Retina (tissue), 1 donor: ENCODE measurements at places on chromosomes 6 and 20.

- peak; percentile 77 for DNase-seq
Measured at GRCh38 chr20:54208548-54209176, 775 bp downstream of the PFDN4 start.

DNA sequence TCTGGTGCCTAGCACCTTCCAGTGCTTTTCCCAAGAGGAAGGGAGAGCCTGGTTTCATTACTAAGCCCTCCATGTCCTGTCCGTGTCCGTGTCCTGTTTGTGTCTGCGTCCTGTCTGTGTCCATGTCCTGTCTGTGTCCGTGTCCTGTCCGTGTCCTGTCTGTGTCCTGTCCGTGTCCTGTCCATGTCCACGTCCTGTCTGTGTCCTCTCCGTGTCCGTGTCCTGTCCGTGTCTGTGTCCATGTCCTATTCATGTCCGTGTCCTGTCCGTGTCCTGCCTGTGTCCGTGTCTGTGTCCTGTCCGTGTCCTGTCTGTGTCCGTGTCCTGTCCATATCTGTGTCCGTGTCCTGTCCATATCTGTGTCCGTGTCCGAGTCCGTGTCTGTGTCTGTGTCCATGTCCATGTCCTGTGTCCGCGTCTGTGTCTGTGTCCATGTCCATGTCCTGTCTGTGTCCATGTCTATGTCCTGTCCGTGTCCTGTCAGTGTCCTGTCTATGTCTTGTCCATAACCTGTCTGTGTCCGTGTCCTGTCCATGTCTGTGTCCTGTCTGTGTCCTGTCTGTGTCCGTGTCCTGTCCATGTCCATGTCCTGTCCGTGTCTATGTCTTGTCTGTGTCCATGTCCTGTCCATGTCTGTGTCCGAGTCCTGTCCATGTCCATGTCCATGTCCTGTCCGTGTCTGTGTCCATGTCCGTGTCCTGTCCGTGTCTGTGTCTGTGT lies 54.4 kb upstream of the BHLHE23 start:
- DNase-seq, result no peak

GRCh38 chr6:13538084-13538483 lies 36.3 kb upstream of the SIRT5 start:
- no peak for DNase-seq

DNA sequence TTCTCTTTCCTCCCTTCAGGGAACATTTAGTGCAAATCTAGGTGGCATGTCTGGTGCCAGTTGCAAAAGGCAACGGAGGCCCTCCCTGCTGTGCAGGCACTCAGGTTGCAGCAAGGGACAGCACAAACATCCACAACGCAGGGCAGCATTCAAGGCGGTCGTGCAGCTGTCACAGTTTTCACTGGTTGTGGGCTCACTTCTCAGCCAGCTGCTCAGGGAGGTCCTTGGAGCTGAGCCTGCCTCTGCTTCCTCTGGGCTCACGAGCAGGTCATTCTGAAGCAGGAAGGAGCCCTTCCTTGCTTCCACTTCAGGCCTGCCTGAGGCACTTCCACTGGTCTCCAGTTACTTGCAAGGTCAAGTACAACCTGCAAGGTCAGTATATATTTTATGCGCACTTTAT lies 3.8 kb upstream of the NPEPL1 start:
- DNase-seq, result no peak

DNA sequence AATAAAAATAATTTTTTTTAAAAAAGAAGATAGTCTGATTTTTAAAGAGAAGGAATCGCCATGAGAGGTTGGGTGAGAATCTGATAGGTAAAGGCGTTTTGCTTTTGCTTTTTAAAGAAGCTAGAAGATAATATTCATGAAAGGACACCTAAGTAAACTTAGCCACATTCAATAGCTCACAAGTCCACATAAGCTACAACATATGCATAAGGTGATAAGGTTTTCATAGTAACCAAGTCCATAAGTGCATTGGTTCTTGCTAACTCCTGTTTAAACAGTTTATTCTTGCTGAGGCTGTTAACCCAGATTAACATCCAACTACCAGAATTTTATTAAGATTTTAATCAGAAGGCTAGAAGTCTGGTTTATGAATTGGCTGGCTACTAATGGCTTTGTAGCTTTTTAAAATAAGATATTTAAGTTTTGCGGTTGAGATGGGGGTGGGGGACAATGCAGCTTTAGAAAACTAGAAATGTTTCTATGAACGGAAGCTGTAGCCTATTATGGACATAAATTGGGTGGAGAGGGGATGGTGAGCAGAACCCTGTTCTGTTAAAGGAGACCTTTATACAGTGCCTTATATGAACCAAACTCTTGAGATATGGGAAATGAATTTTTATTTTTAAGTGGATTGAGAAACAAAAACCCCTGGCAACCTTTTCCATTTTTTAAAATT lies 235.1 kb downstream of the ZFAND3 start:
- no peak for DNase-seq

DNA sequence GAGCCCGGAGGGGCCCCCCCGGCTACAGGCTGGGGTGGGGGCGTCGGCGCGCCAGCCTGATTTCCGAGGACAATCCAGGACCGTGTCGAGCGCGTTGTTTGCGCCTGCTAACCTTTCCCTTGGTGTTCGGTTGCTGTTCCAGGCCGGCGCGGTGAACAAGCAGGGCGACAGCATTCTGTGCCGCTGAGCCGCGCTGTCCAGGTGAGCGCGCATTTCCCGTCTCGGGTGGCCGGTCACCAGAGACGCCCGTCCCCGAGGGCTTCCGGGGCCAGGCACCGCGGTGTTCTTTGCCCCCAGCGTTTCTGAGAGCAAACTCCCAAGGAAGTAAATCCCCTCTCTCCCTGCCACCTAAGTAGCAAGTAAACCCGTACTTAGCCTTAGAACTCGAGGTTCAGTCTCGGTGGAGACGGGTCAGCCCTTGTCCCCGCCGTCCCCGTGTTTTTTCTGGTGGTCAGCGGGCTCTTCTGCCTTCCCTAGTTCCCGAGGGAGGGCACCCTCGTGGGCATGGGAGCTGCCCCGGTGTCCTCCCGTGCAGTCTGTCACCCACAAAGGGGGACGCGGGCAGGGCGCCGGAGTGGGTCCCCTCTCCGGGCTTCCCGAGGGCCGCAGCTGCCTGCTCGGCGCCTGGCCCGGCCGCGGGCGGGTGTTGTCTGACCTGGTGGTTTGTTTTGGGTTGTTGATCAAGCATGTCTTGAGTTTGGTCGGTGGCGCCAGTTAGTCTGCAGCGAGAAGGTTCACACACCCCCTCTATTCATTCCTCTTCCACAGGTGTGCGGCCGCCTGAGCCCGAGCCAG lies 1.5 kb downstream of the ID4 start:
- peak; percentile 84 for DNase-seq
